Activated T-helper 1 cell treated with Interleukin-2 at 50 U/mL for 16 hours (primary cell): ENCODE measurements at places on chromosomes 2 and 18.
A peak's percentile ranks its signal among the peaks of the same experiment; 100 is the strongest.

DNA sequence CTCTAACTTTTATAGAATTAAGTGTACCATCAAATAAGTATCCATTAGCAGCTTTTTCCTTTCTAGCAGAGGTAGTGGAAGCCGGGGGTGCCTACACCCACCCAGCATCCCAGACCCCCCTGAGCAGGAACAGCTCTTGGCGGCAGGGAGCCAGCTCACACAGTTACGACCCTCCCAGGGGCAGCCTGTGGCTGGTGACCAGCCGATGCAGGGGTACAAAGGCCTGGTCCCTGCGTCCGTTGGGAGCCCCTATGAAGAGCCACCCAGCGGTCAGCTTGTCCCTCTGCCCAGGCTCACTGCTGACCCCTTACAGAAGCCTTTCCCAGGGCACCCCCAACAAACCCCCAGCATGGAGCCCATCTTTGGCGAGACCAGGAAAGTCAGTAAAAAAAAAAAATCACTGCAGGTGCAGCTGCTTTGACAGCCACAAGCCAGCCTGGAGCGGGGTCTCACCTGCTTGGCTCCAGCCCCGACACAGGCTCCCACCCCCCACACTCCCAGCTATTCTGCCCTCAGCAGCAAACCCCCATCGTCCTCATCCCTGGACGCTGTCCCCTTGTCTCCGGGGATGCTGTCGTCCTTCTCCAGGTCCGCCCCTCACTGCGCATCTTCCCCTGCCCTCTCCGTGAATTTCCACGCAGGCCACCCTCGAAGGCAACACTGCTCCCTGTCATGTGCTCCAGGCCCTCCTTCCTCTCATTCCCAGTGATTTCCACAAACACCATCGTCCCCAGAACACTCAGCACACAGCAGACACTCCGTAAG lies 43.1 kb downstream of the GPC1 start:
- DNase-seq = no peak

- no peak for DNase-seq
Measured at GRCh38 chr18:25351280-25351775, 638 bp downstream of the ZNF521 start.

DNA sequence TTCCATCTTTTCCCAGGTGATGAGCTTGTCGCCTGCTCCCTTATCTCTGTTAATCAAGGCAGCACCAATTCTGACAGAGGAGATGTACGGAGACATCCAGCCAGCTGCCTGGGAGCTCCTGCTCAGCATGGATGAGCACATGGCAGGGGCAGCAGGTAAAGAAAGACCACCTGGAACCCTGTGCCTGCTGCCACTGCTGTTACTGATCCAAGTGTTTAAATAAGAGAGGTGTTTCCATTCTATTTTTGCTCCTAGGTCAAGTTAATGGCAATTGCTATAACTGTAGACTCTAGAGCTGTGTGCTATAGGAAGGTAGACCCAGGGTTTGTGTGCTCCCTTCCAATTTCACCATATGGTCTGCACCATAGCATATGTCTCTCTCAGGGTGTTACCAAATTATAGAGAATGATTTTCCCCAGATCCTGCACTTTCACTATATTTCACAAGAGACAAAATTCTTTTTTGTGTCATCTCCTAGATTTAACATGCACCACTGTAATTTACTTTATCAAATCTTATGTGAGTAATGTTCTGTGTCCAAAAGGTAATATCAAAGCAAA lies 88.6 kb upstream of the RPE start:
- no peak for DNase-seq

DNA sequence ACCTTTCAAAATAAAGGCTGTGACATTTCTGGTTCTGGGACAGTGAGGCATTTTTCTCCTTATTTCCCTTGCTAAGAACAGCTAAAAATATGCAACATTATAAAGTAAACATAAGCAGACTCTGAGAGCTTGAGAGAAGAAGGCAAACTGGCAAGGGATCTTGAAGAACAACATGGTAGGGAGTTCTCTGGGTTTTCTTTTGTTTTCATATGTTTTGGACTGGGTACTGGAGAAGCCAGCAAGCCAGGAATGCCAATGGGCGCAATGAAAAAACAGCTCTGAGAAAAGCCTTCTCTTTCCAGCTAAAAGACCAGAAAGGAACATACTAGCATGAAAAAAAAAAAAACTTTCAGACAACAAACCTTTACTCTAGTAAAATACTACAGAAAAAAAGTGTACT lies 351.4 kb upstream of the HS6ST1 start:
- DNase-seq = no peak

DNA sequence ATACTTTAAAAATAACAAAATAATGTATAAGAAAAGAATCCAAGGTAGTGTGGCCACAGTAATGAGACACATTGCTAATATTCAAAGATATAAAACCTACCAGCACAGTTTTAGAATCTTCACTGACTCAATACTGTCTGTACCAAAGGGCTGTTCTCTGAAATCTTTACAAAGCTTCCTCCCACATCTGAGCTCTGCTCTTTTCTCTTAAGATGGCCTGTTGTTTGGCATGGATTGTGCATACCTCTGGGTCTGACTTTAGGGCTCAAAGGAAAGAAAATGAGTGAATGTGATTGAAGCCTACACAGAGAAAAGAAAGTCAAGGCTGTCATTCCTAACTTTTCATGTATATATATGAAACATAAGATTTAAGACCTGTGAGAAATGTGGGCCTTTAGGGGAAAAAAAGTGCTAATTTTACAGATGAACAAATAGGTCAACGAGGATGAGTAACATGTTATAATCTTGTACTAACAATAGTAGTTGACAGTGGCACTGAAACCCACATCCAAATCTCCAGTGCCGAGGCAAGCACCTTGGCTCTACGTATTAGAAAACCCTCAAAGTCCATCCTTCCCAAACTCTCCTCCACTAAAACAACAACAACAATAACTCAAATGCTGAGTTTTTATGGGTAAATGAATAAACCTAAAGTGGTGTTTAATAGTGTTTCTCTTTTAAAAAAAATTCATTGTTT lies 114.2 kb downstream of the ZNF521 start:
- no peak for DNase-seq

GRCh38 chr2:173226899-173227698 lies 127.6 kb upstream of the CDCA7 start:
- no peak for DNase-seq

DNA sequence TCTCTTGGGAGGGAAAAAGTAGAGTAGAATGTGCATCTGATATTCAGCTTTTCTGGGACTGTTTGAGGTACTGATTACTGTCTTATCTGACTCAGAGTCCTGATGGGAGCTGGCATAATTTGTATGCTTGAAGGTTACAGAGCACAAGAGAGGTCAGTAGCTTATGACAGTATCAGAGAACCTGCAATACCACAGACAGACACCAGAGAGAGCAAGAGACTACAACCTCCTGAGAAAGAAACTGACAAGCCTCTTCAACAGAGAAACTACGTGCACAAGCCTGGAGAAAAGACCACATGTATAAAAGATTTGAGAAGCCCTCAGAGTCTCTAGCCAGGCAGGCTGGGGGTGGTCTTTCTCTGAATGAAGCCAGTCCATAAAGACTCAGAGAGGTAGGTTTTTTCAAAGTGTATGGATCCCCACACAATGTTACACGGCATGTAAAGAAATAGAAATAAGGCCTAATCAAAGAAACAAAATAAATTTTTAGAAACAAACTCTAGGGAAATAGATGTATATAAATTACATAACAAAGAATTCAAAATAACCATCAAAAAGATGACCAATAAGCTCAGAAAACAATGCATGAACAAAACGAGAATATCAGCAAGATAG lies 568.3 kb downstream of the LRRTM4 start:
- DNase-seq = no peak

DNA sequence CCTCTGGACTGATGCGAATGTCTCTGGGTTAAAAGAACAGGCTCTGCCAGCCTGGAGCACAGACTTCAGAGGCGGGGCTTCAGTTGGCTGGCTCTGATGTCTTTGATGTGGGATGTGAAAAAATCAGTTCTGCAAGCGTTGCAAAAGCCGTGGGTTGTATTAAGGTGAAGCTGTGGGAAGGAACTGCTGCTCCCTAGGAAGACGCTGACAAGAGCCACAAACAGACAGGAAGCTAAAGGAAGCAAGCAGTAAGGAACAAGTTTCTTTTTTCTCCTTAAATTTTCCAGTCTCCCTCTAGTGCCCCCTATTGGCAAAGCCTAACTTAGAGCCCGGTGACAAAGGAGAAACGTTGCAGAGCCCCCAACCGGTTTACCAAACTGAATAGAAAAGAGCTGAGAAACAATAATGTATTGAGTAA lies 239.0 kb downstream of the CCDC178 start:
- no peak for DNase-seq

DNA sequence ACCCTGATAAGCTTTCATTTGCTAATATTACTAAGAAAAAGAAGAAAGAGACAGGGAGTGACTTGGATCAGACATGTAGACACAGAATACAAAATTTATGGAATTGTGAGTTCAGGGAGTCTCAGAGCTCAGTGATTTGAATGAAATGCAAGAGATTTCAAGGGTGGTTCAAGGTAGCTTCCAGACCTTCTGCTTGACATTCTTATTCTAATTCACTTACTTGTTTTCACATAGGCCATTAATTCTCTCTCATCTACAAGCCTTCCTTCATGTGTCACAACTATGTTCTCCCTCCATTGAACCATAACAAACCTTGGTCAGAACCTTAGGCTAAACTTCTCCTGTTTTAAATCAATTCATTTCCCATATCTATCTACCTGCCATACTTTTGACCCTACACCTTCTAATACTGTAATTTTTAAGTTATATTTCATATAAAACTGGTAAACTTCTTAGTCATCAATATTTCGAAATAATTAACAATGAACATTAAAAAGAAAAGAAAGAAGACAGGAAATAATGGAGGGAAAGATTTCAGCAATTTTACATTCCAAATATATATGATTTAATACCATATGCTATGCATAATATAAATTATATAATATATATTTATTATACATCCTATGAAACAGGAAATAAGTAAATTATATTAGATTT lies 139.2 kb upstream of the PDE1A start:
- no peak for DNase-seq

GRCh38 chr2:241461693-241462677 lies 46.4 kb downstream of the STK25 start:
- no peak for DNase-seq

GRCh38 chr2:113854208-113854607 lies 35.7 kb upstream of the ACTR3 start:
- no peak for DNase-seq

- no peak for DNase-seq
Measured at GRCh38 chr2:226661789-226662545, 137.7 kb downstream of the IRS1 start.

GRCh38 chr18:3449512-3450011 lies 410 bp upstream of the TGIF1 start:
- DNase-seq = peak; percentile 67

GRCh38 chr2:176098366-176099158 lies 1.0 kb upstream of the HOXD12 start:
- no peak for DNase-seq

GRCh38 chr2:174023591-174024523 lies 58.7 kb upstream of the SP3 start:
- no peak for DNase-seq

GRCh38 chr2:161708350-161708975 lies 84.2 kb downstream of the SLC4A10 start:
- DNase-seq = no peak
